ENCODE measurements at places on chromosomes 7 and 10.

GRCh38 chr7:45074528-45075354 lies 14.0 kb downstream of the NACAD start:
- no peak for DNase-seq

DNA sequence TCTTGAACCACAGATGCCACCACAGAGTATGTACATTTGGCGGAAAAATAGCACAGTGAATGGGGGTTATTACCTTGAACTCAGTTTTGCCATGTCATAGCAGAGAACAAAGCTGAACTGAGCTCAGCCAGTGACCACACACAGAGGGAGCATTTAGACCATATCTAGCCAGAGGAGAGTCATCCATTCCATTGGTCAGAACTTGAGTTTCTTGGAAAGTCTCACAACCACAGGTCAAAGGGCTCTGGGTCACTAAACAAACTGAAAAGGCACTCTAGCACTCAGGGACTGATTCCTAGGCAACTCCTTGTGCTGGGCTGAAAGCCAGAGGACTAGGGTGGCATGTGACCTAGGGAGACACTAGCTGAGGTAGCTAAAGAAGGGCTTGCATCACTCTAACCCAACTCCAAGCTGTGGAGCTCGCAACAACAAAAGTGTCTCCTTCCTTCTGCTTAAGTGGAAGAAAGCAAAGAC lies 239.7 kb upstream of the SEMA3D start:
- DNase-seq: no peak

GRCh38 chr7:154984601-154985188 lies 18.2 kb downstream of the PAXIP1 start:
- DNase-seq: no peak

GRCh38 chr10:1251769-1252168 lies 195.6 kb downstream of the WDR37 start:
- no peak for DNase-seq

DNA sequence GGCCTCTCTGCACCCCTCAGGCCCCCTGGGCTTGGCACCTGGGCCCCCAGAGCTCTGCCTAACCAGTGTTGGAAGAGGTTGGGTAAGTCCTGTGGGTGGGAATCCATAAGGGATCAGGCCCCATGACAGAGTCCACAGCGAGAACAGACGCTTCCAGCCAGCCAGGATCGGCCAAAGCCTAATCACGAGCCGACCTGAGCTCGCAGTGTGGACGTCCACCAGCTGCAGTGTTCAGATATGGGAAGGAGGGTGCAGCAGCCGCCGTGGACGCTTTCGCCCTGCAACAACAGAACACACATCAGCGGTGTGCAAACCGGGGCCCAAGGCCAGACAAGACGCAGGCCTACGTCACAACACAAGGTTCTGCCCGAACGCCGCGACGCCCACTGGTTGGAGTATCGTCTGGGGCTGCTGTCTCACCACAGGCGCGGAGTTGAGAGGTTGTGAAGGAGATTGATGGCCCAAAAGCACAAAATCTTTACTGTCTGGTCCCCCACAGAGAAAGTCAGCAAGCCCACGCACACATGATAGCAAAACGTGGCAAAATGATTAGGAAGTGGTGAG lies 102.1 kb downstream of the FOXL3 start:
- no peak for DNase-seq

DNA sequence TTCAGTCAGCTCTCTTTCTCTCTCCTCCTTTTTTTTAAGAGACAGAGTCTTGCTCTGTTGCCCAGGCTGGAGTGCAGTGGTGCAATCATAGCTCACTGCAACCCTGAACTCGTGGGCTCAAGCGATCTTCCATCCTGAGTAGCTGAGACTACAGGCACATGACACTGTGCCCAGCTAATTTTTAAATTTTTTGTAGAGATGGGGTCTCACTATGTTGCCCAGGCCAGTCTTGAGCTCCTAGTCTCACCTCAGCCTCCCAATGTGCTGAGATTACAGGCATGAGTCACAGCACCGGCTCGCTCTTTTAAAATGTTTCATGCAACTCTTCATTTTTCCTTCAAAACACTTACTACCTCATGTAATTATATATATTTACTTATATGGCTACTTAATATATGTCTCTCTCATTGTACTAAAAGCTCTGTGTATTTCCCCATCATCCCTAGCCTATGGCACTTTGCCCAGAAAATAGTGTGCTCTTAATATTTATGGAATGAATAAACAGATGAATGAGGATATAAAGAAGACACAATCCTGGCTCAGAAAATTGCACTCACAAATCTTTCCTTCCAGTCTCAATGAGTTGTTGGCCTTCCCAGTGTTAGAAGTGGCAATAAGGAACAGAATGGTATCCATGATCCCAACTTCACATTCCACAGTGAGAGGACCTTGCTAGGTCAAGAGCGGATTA lies 33.9 kb downstream of the EBLN1 start:
- DNase-seq: no peak

DNA sequence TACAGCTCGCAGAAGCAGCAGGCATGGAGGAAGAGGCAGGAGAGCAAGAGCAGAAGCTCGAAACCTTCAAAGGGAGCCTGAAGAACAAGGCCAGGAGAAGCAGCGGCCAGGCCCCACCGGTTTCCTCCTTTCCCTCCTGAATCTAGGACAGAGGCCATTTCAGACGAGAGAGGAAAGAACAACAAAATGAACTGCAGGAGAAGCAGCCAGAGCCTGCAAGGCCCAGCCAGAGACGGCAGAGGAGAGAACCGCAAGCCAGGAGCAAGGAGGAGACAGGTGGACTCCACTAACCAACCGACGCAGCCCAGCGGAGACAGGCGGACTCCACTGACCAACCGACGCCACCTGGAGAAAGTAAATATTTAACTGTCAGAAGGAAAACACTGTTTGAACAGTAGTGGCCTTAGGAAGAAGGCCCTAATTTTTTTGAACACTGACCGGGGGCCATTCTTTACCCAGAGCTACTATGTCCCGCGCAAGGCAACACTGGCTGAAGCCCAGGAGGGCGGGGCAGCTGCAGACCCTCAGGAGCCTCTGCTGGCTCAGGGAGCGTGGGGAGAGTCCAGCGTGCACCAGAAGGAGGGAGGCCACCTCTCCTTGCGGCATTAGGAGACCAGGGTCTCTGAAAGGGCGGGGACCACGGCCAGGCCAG lies 559.2 kb downstream of the PTPRN2 start:
- DNase-seq: no peak

DNA sequence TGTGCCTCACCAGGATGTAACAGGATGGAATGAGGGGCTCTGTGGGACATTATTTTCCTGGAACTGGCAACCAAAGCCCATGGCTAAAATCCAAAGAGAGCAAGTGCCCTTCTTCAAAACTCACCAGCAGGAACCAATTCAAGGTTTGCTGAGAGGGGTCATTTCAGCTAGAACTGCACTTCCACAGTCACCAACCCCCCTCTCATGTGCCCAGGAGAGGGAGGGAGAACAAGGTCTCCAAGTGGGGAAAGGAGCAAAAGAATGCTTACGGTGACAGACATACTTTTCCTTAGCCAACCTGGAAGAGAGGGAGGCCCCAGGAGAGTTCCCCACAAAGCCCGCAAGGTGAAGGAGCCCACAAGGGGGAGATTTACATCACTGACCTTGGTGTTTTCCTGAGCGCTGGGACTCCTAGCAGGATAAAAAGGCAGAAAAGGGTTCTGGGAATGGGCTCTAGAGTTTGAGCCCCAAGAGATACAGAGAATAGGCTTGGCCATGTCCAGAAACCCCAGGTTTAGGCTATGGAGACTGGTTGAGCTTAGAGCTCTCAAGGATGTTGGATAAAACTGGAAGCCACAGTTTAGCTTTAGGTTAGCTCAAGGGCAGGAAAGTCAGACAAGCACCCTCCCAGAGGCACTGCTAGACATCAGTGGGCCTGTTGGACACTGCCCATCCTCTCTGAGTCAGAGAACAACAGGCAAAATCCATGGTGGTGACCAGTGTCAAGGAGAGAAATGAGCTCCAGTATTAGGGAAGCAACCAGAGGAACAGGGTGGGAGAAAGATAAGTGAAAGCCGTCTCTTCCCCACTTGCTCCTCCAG lies 63.9 kb upstream of the GHITM start:
- no peak for DNase-seq

- no peak for DNase-seq
Measured at GRCh38 chr7:91201442-91202113, 62.7 kb upstream of the FZD1 start.

- no peak for DNase-seq
Measured at GRCh38 chr7:50718876-50719275, 63.8 kb downstream of the GRB10 start.

- DNase-seq: no peak
Measured at GRCh38 chr10:6035101-6035834, 26.9 kb downstream of the IL2RA start.

DNA sequence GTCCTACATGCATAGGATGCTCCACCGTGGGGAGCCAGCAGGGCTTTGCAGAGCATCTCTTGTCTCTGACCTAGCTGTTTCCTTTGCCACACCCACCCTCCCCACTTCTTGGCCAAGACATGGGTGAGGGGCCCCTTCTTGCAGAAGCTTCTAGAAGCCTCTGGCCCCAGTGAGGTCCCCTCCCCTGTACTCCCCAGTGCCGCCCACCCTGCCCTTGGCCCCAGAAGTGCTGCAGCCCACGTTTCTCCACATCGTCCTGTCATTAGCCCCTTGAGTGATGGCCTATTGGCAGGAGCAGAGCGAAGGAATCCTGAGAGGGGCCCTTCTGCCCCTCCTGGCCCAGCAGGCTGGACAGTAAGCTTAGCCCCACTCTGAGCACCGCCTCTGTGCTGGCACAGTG lies 43.7 kb downstream of the ALOX5 start:
- no peak for DNase-seq

DNA sequence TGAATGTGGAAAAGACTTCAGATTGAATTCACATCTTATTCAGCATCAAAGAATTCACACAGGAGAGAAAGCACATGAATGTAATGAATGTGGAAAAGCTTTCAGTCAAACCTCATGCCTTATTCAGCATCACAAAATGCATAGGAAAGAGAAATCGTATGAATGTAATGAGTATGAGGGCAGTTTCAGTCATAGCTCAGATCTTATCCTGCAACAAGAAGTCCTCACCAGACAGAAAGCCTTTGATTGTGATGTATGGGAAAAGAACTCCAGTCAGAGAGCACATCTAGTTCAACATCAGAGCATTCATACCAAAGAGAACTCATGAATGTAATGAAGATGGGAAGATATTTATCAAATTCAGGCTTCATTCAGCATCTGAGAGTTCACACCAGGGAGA lies 14.8 kb downstream of the ZNF655 start:
- no peak for DNase-seq

DNA sequence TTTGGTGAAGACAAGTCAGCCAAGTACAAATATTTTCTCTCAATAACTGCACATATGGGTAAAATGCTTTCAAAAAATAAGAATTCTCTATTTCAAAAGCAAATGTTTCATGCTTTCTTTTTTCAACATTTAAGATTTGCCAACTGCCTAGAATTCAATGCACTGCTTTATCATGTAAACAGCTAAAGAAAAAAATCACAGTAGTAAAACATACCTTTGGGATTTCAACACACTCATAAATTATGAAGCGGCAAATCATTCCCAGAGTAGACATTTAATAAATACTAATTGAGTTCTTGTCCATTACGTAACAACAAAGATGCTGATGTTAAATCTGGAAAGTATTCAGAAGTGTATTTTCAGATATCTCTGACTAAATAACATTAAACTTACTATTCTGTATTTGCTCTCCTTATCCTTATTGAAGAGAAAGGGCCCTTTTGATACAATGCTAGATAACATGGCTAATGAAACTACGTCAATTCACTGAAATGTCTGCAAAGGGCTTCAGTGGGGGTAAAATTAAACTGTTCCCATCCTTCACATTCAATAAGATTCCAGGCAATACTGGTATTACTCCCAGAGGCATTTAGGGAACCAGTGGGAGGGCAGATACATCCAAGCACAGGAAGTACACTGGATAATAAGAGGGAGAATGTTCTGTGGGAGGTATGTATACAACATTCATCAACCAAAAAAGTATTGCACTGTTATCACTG lies 13.9 kb downstream of the NAPEPLD start:
- DNase-seq: no peak

DNA sequence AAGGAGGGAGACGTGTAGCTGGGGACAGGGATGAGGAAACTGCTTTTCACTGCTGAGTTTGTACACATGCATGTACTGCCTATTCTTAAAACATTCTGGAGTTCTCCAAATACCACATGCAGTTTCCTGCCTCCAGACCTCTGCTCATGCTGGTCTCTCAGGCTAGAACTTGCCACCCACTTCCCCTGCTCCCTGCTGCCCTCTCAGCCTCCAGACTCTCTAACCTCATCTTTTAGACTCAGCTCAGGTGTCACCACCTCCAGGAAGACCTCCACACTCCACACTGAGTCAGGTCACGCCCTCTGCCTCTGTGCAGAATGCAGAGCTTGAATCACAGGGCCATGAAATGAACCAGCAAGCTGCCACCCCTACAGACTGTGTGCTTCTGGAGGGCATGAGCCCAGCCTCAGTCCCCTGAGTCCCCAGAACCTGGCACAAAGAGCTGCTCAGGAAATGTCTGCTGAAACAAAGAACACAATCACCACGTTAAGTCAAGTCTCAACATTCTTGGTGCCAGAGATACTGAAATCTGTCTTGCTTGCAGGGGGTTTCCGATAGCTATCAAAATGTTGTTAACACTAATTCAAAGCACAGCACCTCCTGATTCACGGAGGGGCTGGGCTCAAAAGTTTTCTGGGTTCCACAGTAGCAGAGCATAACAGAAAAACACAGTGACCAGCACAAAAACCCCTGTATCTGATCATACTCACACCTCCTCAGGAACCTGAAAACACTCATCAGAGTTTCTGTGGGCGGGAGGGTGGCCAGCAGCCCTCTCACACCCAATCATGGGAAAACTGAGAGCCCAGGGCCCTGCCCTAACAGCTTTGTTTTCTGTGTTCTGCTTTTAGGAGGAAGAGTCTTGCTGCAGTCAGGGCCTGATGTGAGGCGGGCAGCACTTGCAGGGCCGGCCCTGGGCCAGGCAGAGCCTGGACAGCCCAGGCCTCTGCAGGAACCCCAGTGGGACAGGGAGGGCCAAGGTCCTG lies 21.1 kb downstream of the FAM53B start:
- DNase-seq: peak; percentile 80

DNA sequence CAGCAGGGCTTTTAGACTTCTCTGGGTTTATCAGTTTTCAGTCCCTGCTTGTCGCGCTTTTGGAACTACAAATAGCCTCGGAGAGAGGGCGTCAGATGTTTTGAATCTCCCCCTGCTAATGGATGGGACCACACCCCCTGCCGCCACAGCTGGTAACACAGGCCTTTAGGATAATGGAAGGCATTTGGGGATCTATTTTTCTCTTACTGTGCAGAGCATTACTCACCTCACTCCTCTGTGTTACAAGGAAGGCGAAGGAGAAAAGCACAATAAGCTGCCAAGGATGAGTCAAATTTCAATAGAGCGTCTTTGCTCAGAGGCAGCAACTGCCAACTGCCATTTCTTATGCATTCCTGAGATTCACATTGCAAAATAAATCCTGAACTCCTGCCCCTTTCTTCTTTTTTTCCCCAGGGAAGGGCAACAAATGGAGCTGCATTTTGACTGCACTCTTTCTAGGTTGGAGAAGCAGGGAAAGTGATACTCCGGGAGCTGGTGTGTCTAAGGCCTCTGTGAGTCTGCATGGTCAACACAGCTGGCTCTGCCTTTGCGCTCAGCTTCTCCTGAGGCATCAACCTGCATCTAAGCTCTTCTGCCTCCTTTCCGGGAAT lies 31.5 kb upstream of the SMNDC1 start:
- no peak for DNase-seq
